T1000 (cell line): ENCODE measurements at places on chromosomes 1 and 21.

DNA sequence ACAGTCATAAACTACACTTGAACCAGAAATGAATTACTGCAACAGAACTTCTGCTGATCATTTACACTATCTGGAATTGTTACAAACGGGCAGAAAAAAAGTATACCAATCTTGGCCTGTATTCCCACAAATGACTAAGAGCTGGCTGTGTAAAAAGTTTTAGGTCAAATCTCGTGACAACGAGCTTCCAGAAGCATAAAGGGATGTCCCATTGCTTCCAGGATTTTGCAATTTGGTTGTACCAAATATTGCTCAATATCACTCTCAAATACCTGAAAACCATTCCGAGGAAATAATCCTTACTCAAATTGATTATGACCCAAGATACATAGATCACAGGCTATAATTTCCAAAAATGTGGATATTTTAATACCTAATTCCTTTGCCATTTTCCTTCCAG lies 175.6 kb downstream of the TBX15 start:
- no peak for DNase-seq

GRCh38 chr21:38768471-38769063 lies 37.2 kb upstream of the ETS2 start:
- DNase-seq, result peak; percentile 9

GRCh38 chr1:236623371-236624166 lies 19.3 kb upstream of the HEATR1 start:
- peak; percentile 4 for DNase-seq

- DNase-seq, result no peak
Observed at GRCh38 chr21:32087447-32087846, 191.4 kb downstream of the MIS18A start.

- DNase-seq, result no peak
Observed at GRCh38 chr1:95716097-95716496, 482.1 kb downstream of the RWDD3 start.

DNA sequence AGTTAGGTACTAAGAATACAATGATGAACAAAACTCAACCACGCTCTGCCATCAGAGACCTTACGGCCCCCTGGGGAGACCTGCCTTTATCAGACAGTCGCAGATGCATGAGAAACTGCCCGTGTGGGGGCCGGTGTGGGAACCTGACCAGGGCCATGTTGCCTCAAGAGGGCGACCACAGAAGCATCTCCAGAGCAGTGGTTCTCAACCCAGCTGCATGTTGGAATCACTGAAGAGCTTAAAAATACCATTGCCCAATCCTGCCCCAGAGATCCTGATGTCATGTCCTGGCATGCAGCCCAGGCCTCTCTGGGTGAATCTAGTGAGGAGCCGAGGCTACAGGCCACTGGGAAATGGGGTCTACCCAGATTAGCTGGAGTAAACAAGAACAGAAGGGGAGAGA lies 108.7 kb downstream of the PRDM2 start:
- no peak for DNase-seq

- no peak for DNase-seq
Observed at GRCh38 chr1:24643363-24644099, 429 bp downstream of the SRRM1 start.

GRCh38 chr1:182301467-182302198 lies 90.0 kb downstream of the GLUL start:
- no peak for DNase-seq

GRCh38 chr1:173870252-173871075 lies 2.3 kb downstream of the ZBTB37 start:
- DNase-seq, result no peak

GRCh38 chr21:42446531-42446930 lies 42.8 kb downstream of the UBASH3A start:
- no peak for DNase-seq

GRCh38 chr1:65469889-65470340 lies 49.4 kb downstream of the LEPR start:
- DNase-seq, result no peak

GRCh38 chr1:75787524-75787923 lies 1.5 kb downstream of the RABGGTB start:
- no peak for DNase-seq

DNA sequence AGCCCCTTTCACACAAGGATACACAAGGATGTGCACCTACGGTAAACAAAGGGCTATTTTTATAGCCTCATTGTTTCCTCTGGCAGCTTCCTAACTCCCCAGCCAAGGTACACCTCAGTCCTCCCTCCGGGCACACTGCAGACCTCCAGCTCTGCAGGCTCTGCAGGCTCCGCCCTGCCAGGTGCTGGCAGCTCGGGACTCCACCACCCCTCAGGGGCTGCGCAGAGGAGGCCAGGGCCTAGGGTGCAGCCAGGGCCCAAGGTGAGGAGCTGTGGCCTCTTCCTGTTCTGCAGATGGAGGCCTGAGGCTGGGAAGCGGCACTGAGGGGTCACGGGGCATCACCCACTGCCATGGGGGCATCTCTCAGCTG lies 19.8 kb upstream of the CLSTN1 start:
- DNase-seq, result no peak

DNA sequence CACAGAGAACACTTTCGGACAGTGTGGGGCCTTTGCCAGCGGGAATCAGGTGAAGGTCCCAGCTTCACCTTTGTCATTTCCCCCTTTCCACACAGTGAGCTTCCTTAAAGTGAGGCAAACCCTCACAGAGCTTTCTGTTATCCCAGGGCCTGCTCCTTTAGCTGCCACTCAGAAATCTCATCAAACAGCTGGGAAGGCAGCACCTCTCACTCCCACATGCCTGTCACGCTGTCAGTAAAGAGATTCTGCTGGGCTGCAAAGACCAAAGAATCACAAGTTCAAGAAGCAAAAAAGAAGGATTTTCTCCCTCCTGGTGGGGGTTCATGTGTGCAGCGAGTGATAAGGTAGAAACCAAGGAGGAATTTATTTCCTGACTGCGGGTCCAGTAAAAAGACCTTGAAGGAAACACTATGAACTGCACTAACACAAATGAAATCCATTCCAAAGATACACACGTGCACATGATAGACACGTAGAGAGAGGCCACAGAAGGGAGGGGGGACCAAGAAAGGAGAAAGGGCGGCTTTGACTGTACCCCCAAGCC lies 44.0 kb downstream of the HTR6 start:
- no peak for DNase-seq

DNA sequence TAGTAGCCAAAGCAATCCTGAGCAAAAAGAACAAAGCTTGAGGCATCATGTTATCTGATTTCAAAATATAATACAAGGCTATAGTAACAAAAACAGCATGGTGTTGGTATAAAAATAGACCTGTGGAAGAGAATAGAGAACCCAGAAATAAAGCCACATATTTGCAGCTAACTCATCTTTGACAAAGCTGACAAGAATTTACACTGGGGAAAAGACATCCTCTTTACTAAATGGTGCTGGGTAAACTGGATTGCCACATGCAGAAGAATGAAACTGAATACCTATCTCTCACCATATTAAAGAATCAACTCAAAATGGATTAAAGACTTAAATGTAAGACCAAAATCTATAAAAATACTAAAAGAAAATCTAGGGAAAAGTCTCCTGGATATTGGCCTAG lies 59.5 kb upstream of the CD55 start:
- no peak for DNase-seq

DNA sequence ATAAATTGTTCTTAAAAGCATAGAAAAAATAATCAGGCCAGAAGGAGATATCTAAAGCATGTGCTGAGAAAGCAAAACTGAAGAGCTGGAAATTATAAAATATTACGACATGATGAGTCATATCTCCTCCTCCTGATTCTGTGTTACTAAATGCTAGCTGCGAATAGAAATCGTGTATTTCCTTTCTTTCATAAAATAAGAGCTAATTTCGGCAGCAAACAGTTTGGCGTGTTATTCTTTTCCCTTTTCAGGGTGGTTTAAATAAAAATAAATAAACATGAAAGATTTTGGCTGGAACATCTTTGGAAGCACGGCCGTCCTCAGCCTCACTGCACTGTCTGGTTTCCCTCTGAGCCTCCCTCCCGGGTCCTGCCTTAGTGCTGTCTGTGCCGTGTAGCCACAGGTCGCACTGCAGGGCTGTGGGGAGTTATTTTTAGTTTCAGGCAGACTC lies 56.0 kb downstream of the ADARB1 start:
- no peak for DNase-seq

DNA sequence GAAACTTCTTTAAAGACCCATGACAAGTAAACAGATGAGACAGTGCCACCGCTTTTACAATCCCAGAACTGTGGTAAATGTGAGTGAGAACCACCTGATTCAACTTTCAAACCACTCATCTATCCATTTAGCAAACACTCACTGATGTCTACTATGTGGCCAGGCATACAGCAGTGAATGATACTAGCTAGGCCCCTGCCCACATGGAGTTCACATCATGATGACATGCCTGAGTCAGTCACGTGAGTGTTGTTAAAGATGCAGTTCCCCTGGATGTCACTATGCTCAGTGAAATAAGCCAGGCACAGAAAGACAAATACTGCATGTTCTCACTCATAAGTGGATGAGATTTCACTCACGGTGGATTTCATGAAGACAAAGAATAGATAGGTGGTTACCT lies 28.4 kb downstream of the STX6 start:
- no peak for DNase-seq

- DNase-seq, result no peak
Observed at GRCh38 chr21:18603980-18604379, 200.4 kb upstream of the TMPRSS15 start.

DNA sequence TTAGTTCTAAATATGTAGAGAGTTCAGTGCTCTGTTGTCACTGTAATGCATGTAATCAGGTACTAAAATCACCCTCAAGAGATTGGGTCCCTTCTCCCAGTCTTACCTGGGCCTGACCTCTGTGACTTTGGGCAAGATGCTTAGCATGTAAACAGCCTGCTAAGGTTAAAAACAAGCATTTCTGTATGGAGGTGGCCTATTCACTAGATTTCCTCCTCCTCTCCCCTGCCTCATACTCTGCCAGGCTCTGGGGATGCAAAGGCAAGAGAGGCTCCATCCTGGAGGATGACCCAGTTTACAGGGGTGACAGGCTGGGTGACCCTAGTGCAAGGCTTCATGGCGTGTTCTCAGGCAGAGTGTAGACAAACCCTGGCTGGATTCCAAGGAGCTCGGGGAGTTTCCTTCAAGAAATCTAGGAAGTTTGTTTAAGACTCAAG lies 28.8 kb downstream of the VANGL2 start:
- DNase-seq, result no peak

- DNase-seq, result no peak
Observed at GRCh38 chr1:178612261-178612660, 99.4 kb downstream of the TEX35 start.

GRCh38 chr1:218565377-218565776 lies 220.2 kb downstream of the TGFB2 start:
- DNase-seq, result no peak

DNA sequence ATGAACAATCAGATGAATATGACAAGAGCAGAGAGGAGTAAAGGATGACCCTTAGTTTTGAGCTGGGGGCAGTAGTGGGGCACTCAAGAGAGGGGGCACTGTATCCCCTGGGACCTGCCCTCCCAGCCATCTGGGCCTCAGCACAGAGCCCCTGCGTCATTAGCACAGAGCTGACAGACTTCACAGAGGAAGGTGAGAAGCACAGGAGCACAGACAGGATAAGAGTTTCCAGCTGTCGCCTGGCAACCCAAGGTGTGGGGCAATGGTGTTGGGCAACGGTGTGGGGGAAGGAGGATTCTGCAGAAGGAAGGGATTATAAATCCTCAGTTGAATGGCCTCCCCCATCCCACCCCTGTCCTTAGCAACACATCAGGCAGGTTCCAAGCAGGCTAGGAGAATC lies 30.2 kb downstream of the RAB3B start:
- DNase-seq, result no peak

DNA sequence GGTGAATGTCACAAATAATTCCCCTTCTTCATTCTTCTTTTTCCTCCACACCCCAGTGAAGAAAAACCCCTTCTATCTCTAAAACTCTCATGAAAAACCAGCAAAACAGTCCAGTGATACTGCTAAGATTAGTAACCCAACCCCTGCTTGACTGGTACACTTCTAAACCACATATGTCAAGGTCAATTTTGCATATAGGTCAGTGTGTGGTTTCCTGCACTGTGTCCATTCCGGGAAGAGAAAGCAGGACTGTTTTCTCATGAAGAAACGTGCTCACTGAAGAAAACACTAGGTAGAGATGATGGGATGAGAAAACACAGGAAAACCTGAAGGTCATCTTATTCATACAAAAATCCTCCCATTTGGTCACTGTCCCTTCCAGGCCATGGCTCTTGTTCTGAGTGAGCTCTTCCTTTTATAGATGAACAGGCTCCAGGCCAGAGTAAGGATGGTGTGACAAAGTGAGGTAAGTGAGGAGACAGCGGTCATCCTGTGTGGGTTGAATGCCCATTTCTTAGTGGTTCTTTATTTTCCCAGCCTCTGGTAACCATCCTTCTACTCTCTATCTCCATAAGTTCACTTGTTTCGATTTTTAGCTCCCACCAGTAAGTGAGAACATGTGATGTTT lies 122.7 kb downstream of the FASLG start:
- DNase-seq, result no peak

- peak; percentile 54 for DNase-seq
Observed at GRCh38 chr1:240611619-240612480, at the start of gene GREM2. Gene GREM2 (minus strand): TSS chr1:240612155. CDS start chr1:240493475, 118,680 bp downstream.

GRCh38 chr1:172699111-172699510 lies 40.2 kb downstream of the FASLG start:
- no peak for DNase-seq

- DNase-seq, result no peak
Observed at GRCh38 chr1:34013958-34014737, 150.3 kb downstream of the HMGB4 start.

- DNase-seq, result no peak
Observed at GRCh38 chr1:35326246-35326866, 57.8 kb downstream of the ZMYM4 start.

DNA sequence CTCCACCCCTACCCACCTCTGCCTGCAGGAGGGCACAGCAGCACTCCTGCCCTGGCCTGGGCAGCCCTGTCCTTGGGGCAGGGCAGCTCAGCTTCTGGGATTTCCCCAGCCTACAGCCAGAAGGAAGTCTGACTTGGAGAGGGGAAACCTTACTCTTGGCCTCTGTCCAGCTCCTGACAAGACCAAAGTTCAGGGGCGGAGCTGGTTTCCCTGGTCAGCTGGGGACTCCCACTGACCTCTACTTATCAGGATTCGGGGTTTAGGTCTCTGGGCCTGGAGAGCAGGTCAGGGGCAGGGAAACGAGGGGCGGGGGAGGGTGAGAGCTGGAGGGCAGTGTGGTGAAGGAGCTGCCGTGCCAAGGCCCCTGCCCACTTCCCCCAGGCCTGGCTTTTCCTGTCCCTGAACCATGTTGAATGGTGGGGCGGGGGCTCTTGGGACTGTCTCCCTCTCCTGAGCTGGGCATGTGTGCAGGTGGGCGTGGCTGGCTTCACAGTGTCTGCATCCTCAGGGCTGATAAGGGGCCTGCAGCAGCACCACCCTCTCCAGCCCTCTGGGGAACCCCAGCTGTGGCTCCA lies 16.8 kb upstream of the ETV3 start:
- DNase-seq, result no peak

DNA sequence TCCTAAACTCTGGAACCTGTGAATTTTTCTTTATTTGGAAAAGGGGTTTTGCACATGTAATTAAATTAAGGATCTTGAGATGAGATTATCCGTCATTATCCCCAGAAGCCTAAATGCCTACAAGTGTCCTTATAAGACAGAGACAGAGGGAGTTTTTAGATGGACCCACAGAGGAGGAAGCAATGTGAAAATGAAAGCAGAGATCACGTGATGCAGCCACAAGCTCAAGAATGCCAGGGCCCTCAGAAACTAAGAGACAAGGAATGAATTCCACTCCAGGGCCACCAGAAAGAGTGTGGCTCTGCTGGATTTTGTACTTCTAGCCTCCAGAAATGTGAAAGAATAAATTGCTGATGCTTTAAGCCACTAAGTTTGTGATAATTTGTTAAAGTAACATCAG lies 183.6 kb upstream of the UBE2U start:
- no peak for DNase-seq

GRCh38 chr1:150551051-150551783 lies 2.0 kb downstream of the ADAMTSL4 start:
- DNase-seq, result no peak
